ENCODE measurements at places on chromosomes 2 and 18.

DNA sequence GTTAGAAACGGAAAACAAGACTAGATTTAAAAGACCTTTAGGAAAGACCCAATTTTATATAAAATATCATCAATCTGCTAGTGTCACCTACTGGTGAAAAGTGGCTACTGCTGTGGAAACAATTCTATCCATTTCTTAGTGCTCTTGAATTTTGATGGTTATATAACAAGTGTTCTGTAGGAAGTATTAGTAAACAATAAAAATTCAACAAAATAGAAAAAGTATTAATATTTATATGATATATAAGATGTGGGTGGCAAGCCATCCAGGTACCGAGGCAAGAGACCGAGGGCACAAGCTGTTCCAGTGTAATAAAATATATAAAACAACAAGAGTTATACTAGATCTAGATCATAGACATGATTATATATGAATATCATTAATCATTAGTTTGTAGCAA lies 6.2 kb upstream of the TMEM87B start:
- no peak for DNase-seq

DNA sequence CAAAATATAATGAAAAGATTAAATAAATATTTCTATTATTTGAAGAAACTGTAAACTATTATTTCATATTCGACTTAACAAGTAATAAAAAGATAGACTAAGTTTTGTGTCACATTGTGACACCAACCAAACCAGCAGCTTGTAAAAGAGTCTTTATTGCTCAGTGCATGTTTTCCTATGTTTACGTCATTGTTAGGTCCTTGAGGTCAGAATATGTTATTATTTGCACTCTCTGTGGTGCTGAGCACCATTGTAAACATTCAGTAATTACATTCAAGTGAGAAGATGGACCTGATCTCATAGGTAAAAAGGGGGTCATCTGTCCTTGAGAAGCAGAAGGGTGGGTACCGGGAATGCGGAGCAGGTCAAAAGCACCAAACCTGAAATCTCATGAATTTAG lies 1999.1 kb upstream of the CELF4 start:
- DNase-seq = no peak

- DNase-seq = peak; percentile 88
Observed at GRCh38 chr18:9614401-9615279, at the start of gene PPP4R1. Gene PPP4R1 (minus strand): TSS chr18:9614559. CDS start chr18:9614484, 75 bp downstream.

DNA sequence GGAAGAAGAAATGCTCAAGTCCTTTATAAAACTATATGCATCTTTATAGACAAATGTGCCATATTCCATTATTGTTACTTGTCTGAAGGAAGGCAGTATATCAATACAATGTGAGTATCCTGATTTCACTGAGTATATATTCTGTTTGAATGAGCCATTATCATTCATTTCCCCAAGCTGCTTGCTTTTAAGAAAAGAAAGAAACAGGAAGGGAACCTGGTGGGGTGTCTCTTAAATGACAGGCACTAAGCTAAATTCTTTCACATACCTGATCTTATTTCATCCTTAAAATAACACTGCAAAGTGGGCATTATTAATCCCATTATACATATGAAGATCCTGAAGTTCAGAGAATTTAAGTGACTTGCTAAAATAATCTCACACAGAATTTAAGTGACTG lies 307.9 kb downstream of the SLC8A1 start:
- DNase-seq = no peak

- peak; percentile 76 for DNase-seq
Observed at GRCh38 chr2:241859436-241860183, 916 bp upstream of the PDCD1 start.

DNA sequence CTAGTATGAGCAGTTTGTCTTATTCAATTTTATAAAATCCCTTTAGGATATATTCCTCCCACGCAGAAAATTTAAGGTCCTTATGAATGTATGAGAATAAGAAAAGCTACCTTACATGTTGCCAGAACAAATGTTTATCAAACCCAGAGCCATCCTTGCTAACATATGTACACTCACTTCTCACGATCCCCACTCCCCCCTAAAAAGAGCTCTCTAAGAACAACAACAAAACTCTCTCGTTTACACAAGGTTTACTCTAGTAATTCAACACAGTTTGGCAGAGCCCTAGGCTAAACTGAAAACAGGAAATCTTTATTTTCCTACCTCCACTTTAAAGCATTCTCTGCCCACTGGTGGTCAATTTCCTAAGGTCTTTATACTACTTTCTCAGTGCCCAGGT lies 504.9 kb downstream of the ZEB2 start:
- DNase-seq = no peak
